Effector CD8-positive, alpha-beta T cell (primary cell): ENCODE measurements at places on chromosomes 2 and 18.

DNA sequence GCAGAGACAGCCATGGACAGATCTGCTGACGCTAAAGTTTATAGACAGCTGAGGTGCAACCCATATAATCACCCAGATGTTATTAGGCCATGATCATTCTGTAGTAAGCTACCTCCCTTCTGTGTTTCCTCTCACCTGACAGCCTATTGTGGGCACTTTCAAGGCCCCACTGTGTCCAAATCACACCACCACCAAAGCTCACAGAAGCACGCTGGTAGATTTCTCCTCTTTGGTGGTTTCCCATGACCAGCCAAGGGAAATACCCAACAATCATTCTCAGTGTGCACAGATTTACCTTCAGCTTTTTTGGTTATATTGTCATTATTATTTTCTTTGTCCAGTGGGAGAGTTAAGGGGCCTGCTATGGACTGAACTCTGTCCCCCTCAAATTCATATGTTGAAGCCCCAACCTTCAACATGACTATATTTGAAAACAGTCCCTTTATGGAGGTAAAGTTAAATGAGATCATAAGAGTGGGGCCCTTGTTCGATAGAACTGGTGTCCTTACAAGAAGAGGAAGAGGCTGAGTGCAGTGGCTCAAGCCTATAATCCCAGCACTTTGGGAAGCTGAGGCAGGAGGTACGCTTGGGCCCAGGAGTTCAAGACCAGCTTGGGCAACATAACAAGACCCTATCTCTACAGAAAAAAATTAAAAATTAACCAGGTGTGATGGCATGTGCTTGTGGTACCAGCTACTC, 74.0 kb upstream of the MSH6 start:
- DNase-seq = no peak

DNA sequence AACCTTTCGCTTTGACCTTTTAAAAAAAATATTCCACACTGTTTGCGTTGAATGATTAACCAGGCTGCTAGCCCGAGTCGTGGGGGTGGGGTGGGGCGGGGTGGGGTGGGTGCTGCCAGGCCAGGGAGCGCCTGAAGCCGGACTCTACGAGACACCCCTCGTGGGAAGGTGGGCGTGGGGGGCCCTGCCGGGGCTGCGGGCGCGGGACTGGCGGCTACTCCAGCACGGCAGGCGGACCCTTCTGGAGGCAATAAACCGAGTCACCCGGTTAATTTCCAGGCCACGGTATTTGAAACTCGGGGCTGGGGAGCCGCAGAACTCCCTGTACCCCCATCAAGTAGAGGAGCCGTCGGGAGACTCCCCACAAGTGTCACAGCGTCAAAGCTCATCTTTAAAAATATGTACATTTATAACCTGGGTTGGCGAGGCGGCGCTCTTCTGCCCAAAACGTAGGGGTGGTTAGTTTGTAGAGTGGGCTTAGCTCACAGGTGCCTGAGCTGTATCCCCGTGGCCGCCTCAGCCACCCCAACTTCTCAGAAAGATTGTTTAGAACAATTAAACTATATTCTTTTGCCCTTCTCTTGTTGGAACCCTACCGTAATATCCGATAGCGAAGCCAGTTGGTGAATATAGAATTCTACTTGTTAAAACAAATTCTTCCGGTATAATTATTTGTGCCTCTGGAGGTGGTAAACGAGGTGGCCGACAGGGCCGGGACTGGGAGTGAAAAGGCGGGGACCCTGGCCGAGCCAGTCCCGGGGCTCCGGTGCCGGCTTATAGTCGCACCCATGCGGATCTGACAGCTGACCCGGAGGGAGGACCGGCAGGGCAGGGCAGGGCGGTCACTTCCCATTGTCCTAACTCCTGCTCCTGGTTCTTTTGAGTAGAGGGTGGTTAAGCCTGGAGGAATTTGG, 1.4 kb downstream of the B3GNT2 start:
- peak; percentile 25 for DNase-seq

GRCh38 chr2:239589833-239590232, 189.0 kb upstream of the HDAC4 start:
- DNase-seq = no peak

DNA sequence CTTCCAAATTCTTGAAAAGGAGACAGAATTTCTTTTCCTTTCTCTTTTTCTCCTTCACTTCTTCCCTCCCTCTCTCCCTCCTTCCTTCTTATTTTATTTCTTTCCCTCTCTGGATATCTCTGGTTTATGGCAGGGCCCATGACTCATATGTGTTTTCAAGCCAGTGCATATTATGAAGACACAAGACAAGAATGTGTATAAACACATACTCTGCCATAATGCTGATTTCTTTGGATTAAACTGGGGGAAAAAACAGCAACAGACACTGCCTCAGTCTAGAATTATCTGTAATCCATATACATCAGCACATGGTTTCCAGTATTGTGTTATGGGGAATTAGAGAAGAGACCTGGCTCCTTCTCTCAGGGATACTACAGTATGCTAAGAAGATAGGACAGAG, 82.8 kb upstream of the CPO start:
- DNase-seq = no peak

- DNase-seq = no peak
These were observed 59.5 kb downstream of the ACKR3 start for GRCh38 chr2:236628981-236629605.

DNA sequence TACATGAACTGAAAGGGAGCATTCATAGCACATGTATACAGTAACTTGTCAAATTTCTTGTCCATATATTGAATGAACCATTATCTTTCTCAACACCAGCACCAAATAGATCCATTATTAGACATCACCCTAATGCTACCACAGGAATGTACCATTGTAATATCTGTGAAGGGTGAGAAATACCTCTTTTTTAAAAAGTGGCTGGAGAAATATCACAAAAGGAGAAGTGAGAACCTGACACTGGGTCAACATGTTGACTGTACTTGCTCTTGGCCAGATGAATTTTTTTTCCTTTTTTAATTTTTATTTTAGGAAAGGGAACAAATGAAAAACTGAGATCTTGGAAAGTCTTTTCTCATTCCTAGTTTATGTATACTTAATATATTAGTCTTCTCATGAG, 63.5 kb downstream of the CAVIN2 start:
- DNase-seq = no peak

DNA sequence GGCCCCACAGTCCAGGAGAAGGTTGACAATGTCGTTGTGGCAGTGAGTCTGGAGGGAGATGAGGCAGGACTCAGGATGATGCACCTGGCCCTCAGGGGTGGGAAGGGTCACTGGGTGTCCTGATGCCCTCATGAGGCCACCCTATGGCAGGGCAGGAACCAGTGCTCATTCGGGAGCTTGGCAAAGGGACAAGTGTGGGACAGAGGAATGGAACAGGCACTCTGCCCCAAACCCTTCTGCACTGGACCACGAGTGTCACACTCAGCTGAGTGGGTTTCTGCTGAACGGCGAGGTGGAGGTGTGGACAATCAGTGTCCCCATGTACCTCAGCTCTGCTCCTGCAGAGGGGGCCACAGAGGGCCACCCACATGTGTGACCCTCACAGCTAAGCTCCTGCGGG, 32.0 kb downstream of the ANKMY1 start:
- no peak for DNase-seq

DNA sequence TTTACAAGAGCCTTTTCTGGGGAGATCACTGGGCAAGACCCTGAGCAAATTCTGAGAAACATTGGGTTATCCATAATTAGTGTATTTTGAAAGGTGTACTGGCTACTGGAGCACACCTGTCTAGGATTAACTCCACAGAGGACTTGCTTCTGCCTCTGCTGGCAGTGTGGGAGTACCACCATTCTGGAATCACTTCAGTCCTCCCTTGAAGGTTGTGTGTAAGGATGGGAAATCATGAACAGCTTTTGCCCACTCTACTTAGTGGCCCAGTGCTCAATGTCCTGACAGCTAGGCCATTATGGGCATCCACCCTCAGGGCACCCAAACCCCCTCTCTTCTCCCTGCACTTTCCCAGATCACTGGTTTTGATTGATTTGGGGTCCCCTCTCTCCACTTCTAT, 8.1 kb upstream of the SANBR start:
- DNase-seq = no peak
